ENCODE measurements at places on chromosomes 16 and 17.

DNA sequence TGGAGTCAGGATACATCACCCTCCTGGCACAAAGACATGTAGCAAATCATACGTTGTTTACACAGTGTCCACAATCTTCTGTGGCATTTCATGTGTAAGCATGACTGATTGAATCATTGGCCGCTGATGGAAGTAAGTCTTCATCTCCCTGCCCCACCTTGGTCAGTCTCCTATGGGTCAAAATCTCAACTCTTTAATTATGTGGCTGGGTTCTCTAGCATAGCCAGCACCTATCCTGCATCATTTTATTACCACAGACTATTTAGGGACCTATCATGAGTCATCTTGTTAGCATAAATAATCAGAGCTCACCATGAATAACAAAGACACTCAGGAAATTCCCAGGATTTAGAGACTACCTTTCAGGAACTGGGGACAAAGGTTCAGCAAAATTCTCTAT, 15.9 kb downstream of the TANC2 start:
- no peak for DNase-seq

DNA sequence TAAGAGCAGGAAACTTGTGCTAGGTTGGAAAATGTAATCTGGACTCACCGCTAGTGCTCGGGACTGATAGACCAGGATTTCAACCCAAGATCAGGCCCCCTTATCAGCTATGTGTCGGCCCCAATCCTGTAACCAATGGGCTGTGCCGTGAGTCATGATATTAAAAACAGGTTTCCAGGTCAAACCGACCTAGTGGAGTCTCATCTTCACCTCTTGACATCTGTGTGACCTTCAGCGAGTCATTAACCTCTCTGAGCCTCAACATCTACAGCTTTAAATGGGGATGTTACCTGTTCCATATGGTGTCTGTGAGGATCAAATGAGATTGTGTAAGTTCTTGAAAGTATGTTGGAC, 512 bp downstream of the PMM2 start:
- DNase-seq = no peak

GRCh38 chr17:30093463-30094147, 23.0 kb upstream of the NSRP1 start:
- DNase-seq = peak; percentile 30

- DNase-seq = no peak
These were observed 11.1 kb downstream of the SYNRG start for GRCh38 chr17:37598145-37598544.

DNA sequence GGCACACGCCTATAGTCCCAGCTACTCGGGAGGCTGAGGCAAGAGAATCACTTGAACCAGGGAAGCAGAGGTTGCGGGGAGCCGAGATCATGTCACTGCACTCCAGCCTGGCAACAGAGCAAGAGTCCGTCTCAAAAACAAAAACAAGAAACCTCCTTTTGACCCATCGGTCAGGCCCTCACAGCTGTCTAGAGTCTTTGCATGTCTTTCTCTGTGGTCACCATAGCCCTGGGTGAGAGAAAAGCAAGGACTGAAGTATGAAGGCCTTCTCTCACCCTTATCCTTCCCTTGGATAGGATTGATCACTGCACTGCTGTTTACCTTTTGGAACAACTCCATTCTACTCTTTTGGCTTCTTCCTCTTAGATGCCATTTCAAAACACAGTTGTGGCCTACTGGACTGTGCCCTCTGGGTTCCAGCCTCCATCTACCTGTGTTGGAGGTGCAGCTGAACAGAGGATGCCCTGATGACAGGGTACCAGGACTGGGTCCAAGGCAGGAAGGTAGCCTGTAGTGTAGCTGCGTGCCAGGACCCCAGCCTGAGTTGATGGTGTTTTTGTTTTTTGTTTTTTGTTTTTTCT, 37.1 kb downstream of the LDHD start:
- DNase-seq = no peak

- no peak for DNase-seq
These were observed 89.9 kb downstream of the MYH11 start for GRCh38 chr16:15766918-15767317.

- DNase-seq = no peak
These were observed 76.4 kb downstream of the SOCS1 start for GRCh38 chr16:11179574-11179973.
